ENCODE measurements at places on chromosomes 5 and 9.
A peak's percentile ranks its signal among the peaks of the same experiment; 100 is the strongest.

- DNase-seq: no peak
These were observed 265.1 kb upstream of the TAS2R1 start for GRCh38 chr5:9895302-9895645.

- no peak for DNase-seq
These were observed 193.5 kb downstream of the SEC61B start for GRCh38 chr9:99415606-99416005.

DNA sequence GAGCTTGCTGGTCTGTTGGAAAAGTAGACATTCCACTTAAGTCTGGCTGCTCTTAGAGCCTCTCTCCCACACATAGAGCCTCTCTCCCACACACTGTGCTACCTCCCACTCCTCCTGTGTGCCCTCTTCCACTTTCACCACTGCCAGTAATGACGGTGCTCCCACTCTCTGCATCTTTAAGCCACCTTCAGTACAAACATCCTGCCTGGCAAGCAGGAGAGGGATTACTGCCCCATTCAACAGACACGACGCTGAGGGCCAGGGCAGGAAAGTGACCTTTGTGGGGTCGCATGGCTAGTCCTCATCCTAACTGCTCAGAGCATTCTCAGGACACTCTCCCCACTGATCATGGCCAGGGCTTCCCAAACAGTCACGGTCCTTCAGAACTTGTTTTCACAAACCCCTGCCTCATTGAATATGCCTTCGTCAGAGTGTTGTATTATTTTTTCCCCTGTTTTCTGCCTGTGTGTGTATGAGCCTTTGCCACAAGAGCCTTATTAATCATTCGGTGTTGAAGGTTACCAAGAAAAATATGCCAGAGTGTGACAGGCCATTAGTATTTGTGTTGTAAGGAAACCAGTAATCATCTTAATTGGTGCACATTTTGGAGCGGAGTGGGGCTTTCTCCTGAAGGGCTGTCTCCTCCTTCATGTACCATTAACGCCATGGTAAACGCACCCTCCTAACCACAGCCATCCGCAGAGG lies 87.1 kb upstream of the SAP30L start:
- DNase-seq: no peak

- DNase-seq: peak; percentile 8
These were observed 29.7 kb upstream of the MEIKIN start for GRCh38 chr5:131974956-131975726.

DNA sequence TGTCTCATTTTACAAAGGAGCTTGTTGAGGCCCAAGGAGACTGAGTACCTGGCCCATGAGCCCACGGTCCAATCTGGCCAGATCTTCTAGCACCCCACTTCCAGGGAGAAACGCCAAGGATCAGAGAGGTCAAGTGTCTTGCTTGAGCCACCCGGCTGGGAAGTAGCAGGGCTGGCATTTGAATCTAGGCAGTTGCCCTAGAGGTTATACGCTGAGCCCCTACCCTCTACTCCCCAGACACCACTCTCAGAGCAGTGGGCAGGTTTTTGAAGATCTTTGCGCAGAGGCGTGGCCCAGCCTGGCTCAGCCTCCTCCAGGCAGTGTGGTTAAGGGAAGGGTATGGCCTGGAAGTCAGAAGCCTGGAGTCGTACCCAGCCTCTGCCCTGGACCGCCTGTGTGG lies 5.8 kb upstream of the NUP214 start:
- DNase-seq: no peak

DNA sequence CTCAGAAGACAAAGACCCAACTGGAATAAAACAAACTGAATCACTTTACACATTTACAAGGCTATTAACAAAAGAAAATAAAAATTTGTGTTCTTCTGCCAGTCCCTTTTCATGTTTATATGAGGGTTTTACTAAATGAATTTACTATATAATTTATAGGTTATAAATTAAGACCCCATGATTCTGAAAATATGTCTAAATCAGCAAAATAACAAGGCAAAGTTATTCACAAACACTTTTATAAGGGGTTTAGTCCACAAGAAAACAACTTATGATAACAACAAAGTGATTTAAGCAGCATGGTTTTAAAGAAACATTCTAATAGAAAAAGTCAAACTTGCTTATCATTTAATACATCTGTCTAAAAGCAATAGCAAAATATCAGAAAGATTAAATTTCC lies 4.9 kb downstream of the MIER3 start:
- no peak for DNase-seq

GRCh38 chr5:72244862-72245371 lies 75.1 kb downstream of the MRPS27 start:
- DNase-seq: no peak

GRCh38 chr5:132355140-132355765 lies 14.3 kb upstream of the SLC22A5 start:
- no peak for DNase-seq

DNA sequence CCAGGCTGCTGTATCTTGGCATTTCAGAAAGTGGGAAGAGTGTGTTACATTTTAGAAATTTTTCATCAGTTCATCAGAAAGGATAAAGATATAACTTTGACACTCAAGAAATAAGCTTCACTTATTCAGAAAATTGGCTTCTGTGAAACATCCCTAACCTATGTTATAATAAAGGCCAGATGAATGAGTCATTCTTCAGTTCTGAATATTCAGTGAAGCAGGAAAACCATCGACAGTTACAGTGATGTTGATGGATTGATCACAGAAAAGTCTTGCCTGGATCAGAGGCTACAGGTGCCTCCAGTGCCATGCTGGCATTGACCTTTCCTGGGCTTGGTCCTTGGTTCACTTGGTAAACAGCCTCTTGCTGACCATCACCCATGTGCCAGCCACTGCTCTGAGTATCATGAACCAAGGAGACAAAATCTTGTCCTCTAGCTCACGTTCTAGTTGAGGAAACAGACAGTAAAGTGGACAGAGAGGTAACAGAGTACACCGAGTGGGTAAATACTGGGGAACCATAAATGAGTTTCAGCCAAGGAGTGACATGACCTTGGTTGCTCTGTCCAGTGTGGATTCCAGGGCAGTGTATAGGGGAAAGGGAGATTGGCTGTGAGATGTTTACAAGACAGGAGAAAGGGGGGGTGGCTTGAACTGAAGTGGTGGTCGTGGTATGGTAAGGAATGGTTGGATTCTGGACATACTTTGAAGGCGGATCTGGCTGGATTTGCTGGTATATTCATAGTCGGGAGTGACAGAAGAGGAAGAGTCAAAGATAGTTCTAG lies 98.6 kb downstream of the AMBP start:
- no peak for DNase-seq

- no peak for DNase-seq
These were observed 84.9 kb downstream of the RGS3 start for GRCh38 chr9:113548221-113549041.

DNA sequence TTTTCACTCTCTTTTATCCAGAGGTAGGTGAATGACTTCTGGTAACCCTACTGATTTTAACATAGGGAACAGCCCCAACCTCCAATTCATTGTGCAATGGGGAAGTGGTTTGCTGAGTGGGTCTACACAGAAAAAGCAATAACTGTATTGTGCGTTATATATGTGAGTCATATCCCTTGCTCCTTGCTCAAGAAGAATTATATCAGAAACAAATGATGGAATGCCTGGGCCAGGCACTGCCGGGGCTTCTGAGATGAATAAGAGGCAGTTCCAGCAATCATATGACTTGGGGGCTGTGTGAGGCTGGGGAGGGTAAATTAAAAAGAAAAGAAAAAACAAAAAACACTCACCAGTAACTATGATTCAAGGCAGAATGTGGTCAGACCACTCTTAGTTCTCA lies 79.2 kb upstream of the ABCA1 start:
- DNase-seq: no peak

DNA sequence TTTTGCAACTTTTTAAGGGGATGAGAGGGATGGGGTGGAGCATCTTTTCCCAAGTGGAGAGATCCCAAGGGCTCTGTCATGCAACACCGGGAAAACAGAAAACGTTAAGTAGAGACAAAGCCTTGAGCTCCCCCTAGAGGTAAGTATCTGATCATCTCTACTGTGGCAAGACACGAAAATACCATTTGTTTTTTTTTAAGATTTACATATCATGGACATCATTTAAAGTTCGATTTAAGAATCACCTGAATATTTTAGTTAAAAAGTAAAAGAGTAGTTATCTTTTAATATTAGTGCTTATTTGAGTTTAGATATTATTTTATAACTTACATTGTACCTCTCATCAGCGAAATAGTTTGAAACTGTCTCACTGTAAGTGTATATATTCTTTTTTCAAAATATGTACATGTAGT lies 200.4 kb downstream of the LRRC70 start:
- DNase-seq: no peak

DNA sequence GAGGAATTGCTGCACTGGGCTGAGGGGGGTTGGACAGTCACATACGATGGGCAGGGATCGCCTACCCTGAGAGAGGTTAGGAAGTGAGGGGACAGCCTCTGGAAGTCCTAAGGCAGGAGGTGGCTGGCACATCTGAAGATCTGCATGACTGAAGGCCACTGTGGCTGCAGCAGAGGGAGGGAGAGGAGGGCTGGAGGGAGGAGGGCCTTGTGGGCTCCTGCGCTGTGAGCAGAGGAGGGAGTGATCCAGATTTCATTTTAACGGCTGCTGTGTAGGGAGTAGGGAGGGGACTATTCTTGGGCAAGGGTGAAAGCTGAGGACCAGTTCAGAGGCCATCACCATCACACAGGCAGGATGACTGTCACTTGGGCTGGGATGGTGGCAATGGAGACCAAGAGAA lies 7.1 kb downstream of the EIF4E1B start:
- no peak for DNase-seq

- no peak for DNase-seq
These were observed 362.0 kb downstream of the PRELID2 start for GRCh38 chr5:145473042-145473642.

GRCh38 chr5:3661755-3662296 lies 66.2 kb downstream of the IRX1 start:
- no peak for DNase-seq

DNA sequence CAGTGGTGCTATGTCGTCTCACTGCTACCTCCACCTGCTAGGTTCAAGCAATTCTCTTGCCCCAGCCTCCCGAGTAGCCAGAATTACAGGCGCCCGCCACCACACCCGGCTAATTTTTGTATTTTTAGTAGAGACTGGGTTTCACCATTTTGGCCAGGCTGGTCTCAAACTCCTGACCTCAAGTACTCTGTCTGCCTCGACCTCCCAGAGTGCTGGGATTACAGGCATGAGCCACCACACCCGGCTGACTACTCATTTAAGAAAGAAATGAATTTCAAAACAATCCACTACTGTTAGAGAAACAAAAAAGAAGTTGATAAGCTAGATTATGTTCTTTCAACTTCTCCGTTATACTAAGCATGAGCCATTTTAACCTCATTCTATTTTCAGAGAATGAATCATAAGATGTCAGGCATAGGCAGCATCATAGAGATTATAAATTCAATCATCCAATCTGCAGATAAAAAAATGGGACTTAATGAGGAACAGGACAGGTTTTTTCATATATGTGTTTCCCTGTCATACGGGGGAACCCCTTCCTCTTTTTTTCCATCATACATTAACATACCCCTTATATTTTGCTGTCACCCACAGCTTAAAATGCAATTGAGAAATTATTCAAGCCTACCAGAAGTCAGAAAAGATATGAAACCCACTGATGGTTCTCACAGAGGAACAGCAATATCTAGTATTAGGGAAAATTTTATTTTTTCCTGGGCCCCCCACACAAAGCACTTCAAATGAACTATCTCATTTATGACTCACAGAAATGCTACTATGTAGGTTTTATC lies 26.5 kb upstream of the ADRB2 start:
- no peak for DNase-seq

GRCh38 chr5:150159741-150160179 lies 4.1 kb upstream of the PDGFRB start:
- DNase-seq: no peak

DNA sequence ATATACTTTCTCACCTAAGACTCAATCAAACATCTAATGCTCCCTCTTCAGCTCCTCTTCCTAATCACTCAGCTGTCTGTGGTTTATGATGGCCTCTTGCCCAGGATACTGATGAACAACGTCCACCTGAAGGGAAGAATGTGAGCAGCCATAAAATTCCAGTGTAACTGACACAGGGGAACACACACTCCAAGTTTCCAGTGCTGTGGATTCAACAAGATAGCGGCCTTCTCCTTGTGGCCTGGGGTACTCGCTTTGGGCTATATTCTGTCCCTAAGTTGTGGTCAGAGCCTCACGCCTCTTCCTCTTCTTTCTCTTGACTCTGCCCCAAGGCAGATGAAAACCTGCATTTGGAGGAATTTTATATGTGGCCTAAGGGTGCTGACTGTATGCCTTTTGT lies 11.7 kb downstream of the B4GALT1 start:
- DNase-seq: no peak

DNA sequence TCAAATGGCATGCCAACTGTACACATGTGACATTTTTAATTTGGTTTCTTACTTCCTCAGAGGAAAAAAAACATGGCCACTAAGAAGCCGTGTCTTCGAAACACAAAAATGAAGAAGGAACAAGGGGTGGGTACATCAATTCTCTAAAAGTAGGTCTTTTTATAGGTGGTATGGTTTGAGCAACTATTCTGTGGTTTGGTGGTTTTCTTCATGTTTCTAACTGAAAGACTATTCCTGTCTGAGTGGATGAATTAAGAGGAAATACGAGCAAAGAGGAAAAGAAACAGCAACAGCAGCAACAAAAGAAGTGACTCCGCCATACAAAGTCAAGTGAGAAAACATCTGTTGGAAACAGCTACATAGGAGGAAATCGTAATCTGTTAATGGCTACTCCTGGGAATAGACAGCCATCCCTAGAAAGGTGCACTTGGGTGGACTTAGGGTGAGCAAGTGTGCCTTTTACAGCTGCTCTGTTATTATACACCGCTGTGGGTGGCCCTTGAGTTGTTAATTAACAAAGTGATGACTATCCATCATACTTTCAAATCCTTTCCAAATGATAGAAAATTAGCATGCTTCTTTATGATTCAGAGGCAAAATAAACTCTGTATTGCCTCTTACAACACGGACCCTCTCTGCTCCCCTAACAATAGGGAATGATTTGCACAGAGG lies 575.8 kb downstream of the TLE1 start:
- no peak for DNase-seq

- DNase-seq: no peak
These were observed 312.8 kb downstream of the TLE4 start for GRCh38 chr9:79884546-79884945.

DNA sequence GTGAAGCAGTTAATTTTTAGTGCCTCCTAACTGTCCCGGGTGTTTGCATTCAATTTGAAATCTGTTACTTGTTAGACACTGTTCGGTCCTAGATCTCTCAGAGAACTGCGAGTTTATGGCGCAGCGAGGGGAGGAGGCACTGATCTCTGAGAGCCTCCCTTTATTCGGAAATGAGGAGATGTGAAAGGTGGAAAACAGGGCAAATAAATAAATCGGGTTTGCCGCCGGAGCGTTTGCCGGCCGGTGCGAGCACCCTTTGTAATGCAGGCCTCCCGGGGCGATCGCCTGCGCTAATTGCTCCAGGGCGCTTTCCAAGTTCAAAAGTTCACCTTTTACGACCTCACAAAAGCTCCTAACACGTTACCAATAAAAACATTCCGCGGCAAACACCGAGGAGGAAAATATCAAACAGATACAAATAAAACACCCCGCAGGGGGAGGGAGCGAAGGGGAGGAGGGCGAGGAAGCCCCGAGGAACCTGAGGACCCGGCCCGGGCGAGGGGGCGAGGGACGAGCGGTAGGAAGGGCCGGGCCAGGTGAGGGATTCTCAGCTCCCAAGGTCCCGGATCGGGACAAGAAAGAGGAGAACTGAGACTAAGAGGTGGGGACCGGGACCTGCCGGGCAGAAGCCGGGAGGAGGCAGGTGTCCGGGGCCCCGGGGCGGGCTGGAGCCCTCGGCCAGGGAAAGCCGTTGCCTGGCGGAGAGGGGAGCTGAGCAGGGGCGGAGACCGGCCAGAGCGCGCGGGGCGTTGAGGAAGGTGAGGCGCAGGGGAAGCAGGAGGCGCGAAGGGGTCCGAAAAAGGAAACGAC lies 1.4 kb downstream of the NR6A1 start:
- DNase-seq: no peak
